ENCODE measurements at places on chromosomes 4 and X. TPM values are rescaled to one million over a fixed set of nuclear protein-coding genes. Genes with fewer than 3 reads are reported as not detected.

Gene TASL
- polyA plus RNA-seq, result 22.2 TPM

Gene CAMK2D
- 19.6 TPM for polyA plus RNA-seq

Gene PORCN
- 15.6 TPM for polyA plus RNA-seq

Gene OTC
- polyA plus RNA-seq, result not detected

GRCh38 chr4:175511861-175512260, 300.2 kb downstream of the GPM6A start:
- no peak overlapping the region for H3K4me3 ChIP-seq
- H3K27ac ChIP-seq, result no peak overlapping the region
- H3K27me3 ChIP-seq, result no peaks in the 10 kb centered on the region
- H3K4me1 ChIP-seq, result no peaks in the 10 kb centered on the region
- no peaks in the 10 kb centered on the region for H3K36me3 ChIP-seq
- no peak for DNase-seq

DNA sequence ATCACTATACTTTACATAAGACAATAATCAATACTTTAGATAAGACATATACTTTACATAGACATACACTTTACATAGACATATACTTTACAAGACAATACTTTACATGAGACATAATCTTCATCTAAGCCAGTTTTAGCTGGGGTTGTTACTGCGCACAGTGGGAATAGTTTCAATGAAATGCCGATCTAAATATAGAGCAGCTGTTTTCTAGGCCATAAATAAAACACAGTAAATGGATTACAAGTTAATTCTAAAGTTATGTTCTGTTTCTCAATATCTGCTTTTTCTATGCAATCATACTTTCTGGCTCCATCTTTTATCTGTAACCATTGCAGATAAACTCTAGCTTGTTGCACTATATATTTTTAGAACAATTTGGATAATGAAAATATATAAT, 1470.6 kb upstream of the PABPC4L start:
- H3K27ac ChIP-seq, result no peak overlapping the region
- no peaks in the 10 kb centered on the region for H3K4me1 ChIP-seq
- no peak overlapping the region for H3K4me3 ChIP-seq
- no peaks in the 10 kb centered on the region for H3K36me3 ChIP-seq
- no peak for DNase-seq

DNA sequence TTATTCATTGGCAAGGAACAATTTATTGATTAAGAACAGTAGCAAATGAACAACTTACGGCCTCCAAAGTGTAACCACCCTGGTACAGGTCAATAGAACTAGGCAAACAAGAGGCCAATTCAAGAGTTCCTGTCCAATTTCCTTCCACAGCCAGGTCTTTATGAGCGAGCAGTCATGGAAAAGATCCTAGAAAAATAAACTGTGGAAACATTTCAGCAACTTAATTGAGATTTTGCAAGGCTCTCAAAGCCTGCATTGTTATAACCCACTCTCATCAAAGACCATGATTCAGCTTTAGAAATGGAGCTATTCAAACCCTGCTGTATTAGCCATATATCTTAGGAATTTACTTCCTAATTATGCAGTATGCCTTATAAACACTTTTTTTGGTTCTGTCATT, 43.6 kb downstream of the UNC5C start:
- DNase-seq, result no peak
- H3K36me3 ChIP-seq, result no peaks in the 10 kb centered on the region
- H3K27me3 ChIP-seq, result no peaks in the 10 kb centered on the region
- no peak overlapping the region for H3K4me3 ChIP-seq
- H3K27ac ChIP-seq, result no peak overlapping the region
- no peaks in the 10 kb centered on the region for H3K4me1 ChIP-seq

GRCh38 chr4:7160439-7160838, 31.9 kb upstream of the SORCS2 start:
- no peak overlapping the region for H3K4me3 ChIP-seq
- DNase-seq, result no peak
- no peaks in the 10 kb centered on the region for H3K4me1 ChIP-seq
- H3K27me3 ChIP-seq, result no peaks in the 10 kb centered on the region
